ENCODE measurements at places on chromosomes 13 and 19. TPM values are rescaled to one million over a fixed set of nuclear protein-coding genes. Genes with fewer than 3 reads are reported as not detected.
A peak's percentile ranks its signal among the peaks of the same experiment; 100 is the strongest.

GRCh38 chr19:11921852-11922495 is 2.9 kb upstream of the ZNF700 start:
- DNase-seq: no peak

GRCh38 chr13:30648522-30649012 is 30.8 kb downstream of the USPL1 start:
- DNase-seq: no peak

- DNase-seq: no peak
These were observed 292.3 kb upstream of the SPRY2 start for GRCh38 chr13:80633251-80633650.

The ZNF491 gene
- 2.8 TPM for total RNA-seq

DNA sequence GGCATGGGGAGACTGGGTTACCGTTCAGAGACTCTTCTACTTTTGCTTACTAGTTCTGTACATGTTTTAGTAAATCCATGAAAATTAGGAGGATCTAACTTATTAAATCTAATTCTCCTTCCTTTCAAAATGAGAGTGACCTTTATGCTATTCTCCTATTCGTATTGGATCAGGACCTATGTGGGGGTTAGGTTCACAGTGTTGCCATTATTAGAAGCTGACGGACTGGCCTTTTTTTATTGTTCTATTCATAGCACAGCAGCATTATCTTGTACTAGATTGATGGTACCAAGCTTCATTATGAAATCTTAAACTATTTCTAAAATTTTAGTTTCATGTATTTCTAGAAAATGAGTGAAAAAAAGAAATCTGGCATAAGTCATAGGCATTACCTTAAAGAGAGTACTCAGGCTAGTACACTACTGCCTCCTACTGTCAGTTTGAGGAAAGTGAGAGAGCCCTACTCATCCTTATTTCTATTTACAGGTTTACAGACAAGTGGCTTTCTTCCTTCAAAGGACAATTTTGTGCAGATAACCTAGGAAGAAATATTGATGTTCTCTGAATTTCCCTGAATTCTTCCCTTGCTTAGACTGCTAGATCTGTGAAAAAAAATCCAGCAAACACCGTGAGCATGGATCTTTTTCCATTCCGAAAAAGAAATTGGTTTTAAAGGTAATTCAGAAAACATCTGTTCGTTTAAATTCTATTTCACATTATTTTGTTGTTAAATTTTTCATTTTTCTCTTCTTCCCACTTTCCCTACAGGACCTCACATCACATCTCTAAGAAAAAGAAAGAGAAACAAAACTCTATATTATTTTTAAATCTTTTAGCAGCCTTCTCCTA is 485.5 kb downstream of the DIAPH3 start:
- no peak for DNase-seq

DNA sequence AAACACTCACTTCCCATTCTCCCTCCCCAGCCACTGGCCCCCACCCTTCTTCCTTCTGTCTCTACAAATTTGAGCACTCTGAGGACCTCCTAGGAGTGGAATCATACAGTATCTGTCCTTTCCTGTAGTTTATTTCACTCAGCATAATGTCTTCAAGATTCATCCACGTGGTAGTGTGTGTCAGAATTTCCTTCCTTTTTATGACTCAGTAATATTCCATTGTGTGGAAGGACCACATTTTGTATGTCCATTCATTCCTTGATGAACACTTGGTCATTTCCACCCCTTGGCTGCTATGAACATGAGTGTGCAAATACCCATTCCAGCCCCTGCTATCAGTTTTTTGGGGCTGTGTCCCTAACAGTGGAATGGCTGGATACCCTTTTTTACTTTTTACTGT is 9.8 kb downstream of the KLF2 start:
- no peak for DNase-seq

DNA sequence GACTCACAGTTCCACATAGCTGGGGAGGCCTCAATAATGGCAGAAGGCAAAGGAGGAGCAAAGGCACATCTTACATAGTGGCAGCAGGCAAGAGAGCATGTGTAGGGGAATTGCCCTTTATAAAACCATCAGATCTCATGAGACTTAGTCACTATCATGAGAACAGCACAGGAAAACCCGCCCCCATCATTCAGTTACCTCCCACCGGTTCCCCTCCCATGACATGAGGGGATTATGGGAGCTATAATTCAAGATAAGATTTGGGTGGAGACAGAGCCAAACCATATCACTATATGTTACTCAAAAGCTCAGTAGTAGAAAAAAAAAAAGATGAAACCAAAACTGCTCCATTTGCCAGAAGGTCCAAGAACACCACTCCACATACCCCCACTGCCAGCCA is 58.5 kb downstream of the DNAJC15 start:
- no peak for DNase-seq

- peak; percentile 94 for DNase-seq
These were observed 920 bp upstream of the UBE2L5 start for GRCh38 chr13:30421093-30422053.

GRCh38 chr19:695352-695949 is at the start of gene PRSS57:
TSS of gene PRSS57 (minus strand) at chr19:695452. CDS start at chr19:695430, 22 bp downstream.
- no peak for DNase-seq

DNA sequence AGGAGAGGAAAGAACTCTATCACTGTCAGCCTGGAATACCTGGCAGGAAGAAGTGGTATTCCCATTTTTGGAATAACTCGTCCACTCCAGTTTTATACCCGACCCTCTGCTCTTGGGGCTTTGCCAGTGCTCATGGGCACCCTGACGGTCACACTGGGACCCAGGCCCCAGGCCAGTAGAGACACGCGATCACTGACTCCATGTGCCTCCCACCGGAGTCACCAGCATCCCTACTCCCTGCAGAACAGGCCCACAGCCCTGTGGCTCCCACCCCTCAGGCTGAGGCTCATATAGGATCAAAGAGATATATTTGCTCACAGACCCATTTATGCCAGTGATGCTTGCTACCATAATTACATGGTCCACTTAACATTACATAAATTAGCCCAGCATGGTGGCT is 3.5 kb downstream of the GRTP1 start:
- no peak for DNase-seq

- no peak for DNase-seq
These were observed 46.8 kb downstream of the PDCD5 start for GRCh38 chr19:32627714-32628270.
